ENCODE measurements at places on chromosomes 5 and 9.

GRCh38 chr5:104372376-104372775 is 809.8 kb upstream of the NUDT12 start:
- no peak for DNase-seq

DNA sequence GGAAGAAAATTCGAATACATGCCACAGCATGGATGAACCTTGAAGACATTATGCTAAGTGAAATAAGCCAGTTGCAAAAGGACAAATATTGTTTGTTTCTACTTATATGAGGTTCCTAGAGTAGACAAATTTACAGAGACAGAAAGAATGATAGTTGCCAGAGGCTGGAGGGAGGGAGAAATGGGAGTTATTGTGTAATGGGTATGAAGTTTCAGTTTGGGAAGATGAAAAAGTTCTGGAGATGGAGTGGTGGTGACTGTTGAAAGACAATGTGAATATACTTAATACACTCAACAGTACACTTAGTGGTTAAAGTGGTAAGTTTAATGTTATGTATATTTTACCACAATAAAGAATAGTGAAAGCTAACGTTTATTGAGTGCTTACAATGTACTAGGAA is 99.6 kb upstream of the SLC44A1 start:
- no peak for DNase-seq

- no peak for DNase-seq
Observed at GRCh38 chr9:72675586-72675985, 154.2 kb downstream of the TMC1 start.

GRCh38 chr9:128992995-128993394 is 35.1 kb downstream of the SH3GLB2 start:
- peak; percentile 60 for DNase-seq

GRCh38 chr5:147565524-147565923 is 55.7 kb upstream of the DPYSL3 start:
- DNase-seq = no peak

GRCh38 chr9:23603311-23603710 is 222.7 kb downstream of the ELAVL2 start:
- no peak for DNase-seq

Measured in caudate nucleus (tissue), 63 donors.